Activated T-cell treated with anti-CD3 and anti-CD28 coated beads for 24 hours (primary cell): ENCODE measurements at places on chromosomes 6 and 20.

DNA sequence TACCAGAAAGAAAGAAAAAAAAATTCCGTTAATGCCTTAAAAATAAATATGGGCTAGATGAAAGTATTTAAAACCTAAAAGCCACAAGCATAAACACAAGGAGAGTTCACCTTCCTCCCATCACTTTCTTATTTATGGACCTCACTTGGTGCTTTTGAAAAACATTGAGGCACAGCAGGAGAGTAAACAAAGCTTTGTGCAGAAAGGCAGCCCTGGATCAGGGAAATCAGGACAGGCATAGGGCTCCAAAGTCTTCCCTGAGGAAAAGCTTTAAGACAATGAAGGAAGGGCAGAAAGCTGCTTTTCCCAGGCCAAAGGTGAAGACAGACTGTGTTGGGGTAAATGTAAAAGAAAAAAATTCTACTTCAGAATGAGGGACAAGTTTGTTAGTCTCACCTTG, 207.9 kb downstream of the CLVS2 start:
- no peak for DNase-seq

DNA sequence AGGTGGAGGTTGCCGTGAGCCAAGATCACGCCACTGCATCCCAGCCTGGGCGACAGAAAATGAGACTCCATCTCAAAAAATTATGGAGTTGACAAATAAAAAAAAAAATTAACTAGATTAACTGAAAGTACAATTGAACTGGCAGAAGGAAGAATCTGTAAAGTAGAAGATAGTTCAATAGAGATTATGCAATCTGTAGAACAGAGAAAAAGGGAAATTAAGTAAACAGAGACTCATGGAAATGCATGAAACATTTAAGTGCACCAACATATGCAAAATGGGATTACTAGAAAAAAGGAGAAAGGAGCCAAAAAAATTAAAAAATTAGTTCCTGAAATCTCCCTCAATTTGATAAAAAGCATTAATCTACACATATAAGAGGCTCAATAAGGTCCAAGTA, 188.8 kb upstream of the KHDRBS2 start:
- DNase-seq: no peak

DNA sequence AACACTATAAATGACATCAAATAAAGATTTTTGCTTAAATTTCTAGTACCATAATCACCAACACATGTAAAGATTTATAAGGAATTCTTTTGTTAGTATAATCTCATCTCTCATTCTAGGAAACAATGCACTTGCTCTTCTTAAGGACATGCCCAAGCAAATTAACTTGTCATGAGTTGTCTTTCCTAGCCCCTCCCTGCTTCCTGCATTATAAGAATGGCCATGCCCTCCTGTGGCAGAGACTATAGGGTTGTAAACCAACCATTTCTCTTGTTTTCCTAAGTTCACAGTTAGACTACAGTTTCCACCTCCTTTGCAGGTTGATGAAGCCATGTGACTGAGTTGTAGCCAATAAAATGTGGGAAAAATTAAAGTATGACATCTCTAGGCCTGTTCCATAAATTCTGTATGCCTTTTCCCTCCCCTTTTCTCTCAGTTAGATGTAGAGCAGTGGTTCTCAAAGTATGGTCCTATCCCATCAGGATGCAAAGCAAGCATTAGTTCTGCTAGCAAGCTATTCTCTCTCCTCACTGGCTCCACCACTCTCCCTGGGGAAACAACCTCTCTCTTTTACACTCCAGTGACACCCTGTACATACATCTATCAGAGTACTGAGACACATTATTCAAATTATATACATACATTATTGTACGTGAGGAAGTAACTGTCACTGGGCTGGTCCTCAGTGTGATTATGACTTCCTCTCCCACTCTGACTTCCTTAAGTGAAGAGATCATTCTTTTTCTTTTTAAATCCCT, 295.0 kb downstream of the PKHD1 start:
- no peak for DNase-seq

DNA sequence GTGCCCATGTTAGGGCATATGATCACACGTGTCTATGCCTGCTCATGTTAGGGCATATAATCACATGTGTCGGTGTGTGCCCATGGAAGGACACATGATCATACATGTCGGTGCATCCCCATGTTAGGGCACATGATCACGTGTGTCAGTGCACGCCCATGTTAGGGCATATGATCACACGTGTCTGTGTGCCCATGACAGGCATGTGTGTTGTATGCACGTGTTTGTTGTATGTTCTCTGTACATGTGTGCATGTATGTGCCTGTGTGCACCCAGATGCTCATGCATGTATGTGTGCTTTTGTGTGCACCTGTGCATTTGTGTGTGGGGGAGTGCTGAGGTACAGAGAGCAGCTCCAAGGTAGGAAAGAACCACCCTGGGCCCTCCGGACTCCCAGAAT, 29.8 kb downstream of the YTHDF1 start:
- no peak for DNase-seq

- DNase-seq: no peak
These were observed 1080.7 kb downstream of the GRIK2 start for GRCh38 chr6:102474041-102474807.

- no peak for DNase-seq
These were observed 67.1 kb downstream of the FYN start for GRCh38 chr6:111806165-111806547.

GRCh38 chr6:170561555-170561954, 7.4 kb downstream of the TBP start:
- no peak for DNase-seq

GRCh38 chr20:8242827-8243724, 111.0 kb downstream of the PLCB1 start:
- no peak for DNase-seq

DNA sequence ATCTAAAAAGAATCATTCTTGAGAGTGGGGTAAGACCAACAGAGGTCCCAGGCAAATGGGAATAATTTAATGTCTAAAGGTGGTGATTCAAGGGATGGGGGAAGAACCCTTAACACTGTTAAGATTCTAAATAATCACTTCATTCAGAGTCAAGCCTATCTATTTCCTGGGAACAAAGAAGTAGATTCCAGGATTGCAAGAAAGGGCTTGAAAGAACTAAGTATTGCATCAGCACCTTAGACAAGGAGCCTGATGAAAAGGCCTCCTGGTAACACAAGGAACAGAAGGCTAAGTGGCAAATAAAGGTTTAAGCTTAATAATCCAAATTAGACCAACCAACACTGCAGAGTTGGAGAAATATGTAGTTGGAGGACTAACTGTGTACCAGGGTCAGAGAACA, 620.7 kb upstream of the BTBD3 start:
- no peak for DNase-seq

DNA sequence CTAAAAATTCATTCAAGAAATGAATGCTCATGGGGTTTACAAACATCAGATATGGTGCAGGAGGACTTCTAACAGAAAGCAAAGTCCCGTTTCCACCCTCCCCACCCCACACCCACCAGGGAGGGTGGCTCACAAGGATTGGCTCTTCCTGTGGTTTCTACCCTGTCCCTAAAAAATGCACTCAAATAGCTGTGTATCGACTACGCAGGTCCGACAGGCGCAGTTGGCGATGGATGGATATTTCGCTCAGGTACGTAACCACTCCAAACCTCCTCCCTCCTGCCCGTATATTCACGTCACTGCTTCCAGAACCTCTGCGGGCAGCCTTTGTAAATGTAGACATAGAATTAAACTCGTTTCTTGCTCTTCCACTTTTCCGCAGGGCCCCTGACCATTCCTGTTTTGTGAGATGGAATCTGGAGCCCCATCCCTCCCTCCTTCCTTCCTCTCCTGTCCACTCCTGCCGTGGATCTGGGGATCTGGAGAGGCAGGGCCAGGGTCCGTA, 264.3 kb downstream of the BMP7 start:
- no peak for DNase-seq

DNA sequence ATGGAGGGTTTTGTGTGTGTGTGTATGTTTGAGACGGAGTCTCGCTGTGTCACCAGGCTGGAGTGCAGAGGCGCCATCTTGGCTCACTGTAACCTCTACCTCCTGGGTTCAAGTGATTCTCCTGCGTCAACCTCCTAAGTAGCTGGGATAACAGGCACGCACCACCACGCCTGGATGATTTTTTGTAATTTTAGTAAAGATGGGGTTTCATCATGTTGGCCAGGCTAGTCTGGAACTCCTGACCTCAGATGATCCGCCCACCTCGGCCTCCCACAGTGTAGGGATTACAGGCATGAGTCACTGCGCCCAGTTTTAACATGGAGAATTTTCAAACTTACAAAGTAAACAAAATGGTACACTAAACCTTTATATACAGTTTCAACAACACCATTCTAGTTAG, 22.8 kb downstream of the AMD1 start:
- DNase-seq: no peak

- no peak for DNase-seq
These were observed 174.0 kb downstream of the AIG1 start for GRCh38 chr6:143234734-143235133.

DNA sequence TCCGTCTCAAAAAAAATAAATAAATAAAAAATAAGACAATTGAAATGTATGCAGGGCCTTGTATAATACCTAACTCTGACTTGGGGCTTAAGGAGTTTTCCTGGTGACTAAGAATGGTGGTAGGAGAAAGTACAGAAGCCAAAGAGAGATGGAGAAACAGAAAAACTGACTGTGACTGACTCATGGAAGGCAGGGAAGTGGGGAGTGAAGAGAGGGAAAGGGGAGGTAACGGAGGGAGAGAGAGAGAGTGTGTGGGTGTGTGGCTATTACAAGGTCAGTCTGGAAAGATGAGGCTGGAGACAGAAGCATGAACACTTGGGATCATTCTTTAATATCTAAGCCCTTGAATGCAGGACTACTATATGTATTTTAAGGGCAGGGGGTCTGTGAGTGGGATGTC, 38.5 kb downstream of the SNRNP48 start:
- no peak for DNase-seq

- DNase-seq: no peak
These were observed 114.5 kb downstream of the RNF144B start for GRCh38 chr6:18501663-18502013.

- no peak for DNase-seq
These were observed 62.8 kb downstream of the SNX9 start for GRCh38 chr6:157885876-157886275.

- DNase-seq: no peak
These were observed 125.0 kb upstream of the GRIK2 start for GRCh38 chr6:101268541-101268940.

GRCh38 chr6:163085861-163086623, 328.5 kb upstream of the QKI start:
- DNase-seq: no peak

GRCh38 chr6:149646599-149646998, 1.9 kb downstream of the KATNA1 start:
- no peak for DNase-seq

DNA sequence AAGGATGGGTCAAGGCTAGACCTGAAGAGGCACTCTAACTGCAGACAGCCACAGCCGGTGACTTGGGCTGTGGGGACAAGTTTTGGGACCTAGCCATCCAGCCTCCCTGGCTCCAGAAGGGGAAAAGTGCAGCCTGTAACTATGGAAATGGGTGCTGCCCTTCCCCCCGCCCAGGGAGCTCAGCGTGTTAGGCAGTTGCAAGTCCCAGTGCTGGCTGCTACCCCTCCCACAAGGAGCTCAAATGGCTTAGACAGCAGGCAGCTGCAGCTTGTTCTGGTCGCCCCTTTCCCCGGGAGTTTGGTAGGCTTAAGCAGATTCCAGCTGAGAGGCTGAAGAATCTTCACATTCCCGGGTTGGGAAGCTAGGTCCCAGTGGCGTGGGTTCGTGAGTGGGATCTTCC, 162.6 kb downstream of the FAM83B start:
- DNase-seq: no peak

- DNase-seq: no peak
These were observed 41.9 kb downstream of the PLEKHG1 start for GRCh38 chr6:150641398-150642139.

DNA sequence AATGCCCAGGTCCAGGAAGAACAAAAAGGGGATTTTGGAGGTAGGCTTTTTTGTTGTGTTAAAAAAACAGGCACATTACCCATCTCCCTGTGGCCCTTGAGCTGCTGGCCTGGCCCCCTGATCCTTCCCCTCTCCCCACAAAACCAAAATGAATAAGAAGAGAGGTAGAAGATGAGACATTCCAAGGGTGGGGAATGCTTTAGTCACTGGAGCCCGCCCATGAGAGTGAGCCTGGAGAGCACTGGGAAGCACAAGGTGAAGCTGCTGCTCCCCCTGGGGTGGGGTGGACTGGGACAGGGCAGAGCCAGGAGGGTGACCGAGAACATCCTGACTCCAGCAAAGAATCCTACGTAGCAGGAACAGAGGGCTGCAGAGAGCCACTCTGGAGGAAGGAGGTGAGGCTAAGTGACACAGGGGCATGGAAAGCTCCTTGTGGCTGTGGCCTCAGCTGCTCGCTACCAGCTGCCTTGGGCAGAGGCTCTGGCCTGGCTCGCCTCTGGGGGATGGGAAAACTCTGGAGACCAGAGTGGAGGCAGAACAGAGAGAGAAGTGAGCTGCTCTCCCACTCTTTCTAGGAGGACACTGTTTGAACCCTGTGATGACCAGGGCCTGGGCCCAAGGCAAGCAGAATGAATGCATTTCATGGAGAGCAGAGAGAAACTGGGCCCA, 48.3 kb downstream of the AKAP7 start:
- DNase-seq: no peak

DNA sequence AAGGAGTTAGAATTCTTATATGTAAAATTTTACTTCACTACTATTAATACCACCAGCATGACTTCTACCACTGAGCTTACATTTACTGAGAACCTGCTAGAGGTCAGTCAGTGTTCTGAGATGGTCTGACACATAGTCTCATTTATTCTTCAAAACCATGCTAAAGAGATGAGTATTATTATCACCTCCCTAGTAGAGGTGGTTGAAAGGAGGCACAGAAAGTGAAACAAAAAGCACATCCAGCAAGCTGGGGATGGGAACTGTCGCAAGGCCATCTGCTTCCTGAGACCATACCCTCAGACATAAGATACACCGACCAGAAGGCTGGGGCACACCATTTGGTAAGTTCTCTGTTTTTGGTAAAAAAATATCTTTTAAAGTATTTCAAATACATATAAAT, 137.7 kb downstream of the INSM1 start:
- DNase-seq: no peak

- DNase-seq: no peak
These were observed 96.6 kb downstream of the EPB41L2 start for GRCh38 chr6:130966344-130966980.
